ENCODE measurements at places on chromosomes 16 and 17.

- no peak for DNase-seq
Measured at GRCh38 chr16:78552106-78552675, 452.7 kb downstream of the WWOX start.

- no peak for DNase-seq
Measured at GRCh38 chr16:75792771-75793492, 66.6 kb upstream of the CPHXL start.

DNA sequence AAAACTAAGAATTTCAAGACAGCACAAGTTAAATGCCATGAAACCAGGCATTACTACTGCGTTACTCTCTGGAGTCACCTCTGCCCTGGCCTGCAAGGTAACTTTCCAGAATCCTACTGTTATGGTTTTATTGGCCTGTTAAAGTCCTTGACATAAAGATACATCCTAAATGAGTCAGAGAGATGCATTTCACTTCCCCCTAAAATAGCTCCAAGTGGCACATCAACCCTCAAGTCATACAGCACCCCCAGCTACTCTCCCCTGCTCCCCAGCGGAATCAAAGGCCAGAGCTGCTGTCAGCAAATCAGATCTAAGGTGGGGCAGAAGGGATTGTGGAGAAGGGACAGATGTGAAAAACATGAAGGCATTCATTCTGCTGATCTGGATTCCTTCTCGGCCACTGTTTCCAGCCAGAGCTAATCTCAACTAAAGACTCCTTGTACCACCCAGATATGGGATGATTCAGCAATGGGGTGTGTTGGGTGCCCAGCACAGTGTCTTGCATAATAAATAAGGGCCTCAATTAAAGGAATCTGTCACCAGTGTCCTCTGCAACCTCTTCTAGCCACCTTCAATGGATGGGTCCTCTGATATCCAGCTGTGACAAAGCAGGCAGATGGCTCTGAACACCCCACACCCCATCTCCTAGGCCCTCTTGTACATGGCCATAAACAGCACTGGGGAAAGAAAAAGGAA, 8.5 kb upstream of the CCL1 start:
- DNase-seq: no peak

DNA sequence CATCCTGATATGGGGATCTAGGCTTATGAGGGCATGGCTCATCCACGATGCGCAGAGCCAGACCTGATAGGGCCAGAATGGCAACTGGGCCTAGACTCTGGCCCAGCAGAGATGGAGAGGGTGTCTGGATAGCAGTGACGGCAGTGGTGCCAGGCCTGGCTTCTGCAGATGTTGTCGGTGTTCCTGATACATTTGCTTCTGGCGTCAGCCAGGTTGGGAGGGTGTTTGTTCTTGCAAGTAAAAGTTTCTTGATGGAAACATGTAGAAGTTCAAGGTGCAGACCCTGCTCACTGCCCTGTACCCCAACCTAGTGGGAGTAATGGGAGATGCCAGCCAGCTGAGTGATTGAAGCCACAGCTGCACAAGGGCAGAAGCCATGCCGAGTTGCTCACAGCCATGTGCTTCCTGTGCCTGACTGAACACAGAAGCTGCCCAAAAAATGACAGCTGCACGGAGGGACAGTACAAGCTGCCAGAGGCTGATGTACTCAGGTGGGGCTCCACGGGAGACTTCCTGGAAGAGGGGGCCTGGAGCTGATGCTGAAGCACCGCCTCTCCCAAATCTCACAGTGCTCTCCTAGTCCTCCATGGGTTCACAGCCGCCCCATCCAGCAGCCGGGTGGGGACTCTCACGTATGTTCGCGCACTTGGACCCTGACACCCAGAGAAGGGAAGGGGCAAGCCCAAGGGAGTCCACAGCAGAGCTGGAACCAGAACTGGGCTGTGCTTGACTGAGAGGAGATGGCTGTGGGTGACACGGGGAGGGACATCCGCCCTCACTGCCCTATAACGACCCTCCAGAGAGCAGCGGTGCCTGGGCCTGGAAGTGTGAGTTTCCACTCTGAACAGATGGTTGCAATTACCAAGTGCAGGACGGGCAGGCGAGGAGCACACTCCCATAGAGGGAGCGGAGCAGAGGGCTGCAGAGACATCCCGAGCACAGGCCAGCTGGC, 78.7 kb downstream of the N4BP1 start:
- DNase-seq: no peak

DNA sequence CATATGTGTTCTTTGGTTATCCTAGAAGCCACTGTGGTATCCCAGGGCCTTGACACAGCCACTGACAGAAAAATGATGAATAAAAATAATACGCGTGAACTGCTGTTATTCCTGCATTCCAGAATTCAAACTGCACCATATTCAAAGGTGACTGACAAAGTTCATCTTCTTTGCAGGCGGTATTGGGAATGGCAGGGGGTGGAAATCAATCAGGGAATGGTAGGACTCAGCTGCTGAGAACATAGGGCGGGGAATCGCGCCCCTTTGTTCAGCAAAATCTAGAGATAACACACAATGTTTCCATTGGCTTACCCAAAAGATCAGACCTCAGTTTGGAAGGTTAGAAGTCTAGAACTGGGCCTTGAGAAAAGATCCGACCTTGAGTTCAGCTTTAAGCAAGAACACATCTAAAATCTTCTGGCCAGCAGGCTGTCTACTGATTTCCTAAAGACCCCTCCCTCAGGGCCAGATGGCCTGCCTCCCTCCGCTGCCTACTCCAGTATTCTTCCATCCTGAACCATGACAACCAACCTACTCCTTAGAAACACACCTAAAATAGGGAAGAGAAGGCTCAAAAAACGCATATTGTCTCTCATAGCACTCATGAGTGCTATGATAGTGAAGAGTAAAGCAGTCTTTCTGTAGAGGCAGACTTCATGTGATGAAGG, 34.1 kb downstream of the CDK5R1 start:
- DNase-seq: no peak

DNA sequence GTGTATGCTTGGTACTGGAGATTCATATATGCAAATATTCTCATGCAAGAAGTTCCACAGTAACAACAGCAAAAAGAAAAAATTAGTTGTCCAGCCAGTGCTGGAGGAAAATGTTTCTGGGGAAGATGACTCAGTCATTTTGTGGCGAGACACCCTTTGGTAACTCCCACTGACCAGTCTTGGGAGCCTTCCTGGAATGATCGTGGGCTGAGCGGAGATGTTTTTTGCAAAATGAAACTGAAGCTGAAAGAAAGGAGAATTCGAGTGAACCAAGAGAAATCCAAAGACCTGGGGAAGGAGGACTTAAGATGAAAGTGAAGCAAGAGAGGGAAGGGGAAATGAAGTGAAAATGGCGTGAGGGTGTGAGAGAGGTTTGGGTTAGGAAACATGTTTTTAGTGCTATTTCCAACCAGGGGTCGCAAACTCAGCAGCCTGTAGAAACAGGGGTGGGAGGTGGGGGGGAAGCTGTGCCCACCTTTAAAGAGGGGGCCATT, 5.2 kb downstream of the ITPRIPL2 start:
- DNase-seq: no peak

GRCh38 chr17:14068542-14069250, 608 bp upstream of the COX10 start:
- DNase-seq: no peak

DNA sequence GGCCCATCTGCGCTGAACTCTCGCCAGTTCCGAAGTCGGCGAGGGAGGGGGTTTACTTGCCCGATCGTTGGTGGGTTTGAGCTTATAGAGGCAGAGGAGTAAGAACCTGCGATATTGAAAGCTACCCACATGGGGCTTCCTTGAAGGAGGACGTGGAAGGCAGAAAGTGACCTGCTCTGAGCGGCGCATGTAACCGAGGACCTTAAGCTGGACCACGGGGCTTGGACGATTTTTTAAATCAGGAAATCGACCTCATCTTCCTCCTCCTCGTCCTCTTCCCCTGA, 2.0 kb downstream of the PRAC2 start:
- no peak for DNase-seq

- no peak for DNase-seq
Measured at GRCh38 chr16:680967-681745, 946 bp downstream of the STUB1 start.

- no peak for DNase-seq
Measured at GRCh38 chr16:47939680-47940079, 216.1 kb downstream of the ABCC12 start.
